ENCODE measurements at places on chromosomes 13 and 19.
A peak's percentile ranks its signal among the peaks of the same experiment; 100 is the strongest.

GRCh38 chr19:10782795-10783194, 53.2 kb downstream of the TMED1 start:
- DNase-seq = no peak

DNA sequence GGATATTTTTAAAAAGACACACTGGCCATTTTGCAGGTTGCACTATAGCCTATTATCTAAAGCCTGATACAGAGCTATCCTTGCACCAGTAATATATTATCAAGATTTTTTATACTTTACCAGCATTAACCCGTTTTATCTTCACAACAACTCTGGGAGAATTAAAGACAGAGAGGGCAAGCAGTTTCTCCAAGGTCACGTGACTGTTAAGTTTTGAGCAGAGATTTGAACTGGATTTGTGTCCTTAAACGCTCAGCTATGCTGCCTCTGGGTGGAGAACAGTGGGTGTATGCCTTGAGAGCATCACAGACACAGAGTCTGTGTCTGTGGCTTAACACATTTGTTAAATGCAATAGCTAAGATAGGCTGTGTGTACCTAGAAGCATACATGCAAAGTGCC, 147.2 kb downstream of the MYO16 start:
- no peak for DNase-seq

GRCh38 chr19:51948975-51949374, 21.7 kb downstream of the ZNF613 start:
- peak; percentile 32 for DNase-seq

GRCh38 chr19:33005440-33005839, 33.4 kb downstream of the FAAP24 start:
- no peak for DNase-seq

DNA sequence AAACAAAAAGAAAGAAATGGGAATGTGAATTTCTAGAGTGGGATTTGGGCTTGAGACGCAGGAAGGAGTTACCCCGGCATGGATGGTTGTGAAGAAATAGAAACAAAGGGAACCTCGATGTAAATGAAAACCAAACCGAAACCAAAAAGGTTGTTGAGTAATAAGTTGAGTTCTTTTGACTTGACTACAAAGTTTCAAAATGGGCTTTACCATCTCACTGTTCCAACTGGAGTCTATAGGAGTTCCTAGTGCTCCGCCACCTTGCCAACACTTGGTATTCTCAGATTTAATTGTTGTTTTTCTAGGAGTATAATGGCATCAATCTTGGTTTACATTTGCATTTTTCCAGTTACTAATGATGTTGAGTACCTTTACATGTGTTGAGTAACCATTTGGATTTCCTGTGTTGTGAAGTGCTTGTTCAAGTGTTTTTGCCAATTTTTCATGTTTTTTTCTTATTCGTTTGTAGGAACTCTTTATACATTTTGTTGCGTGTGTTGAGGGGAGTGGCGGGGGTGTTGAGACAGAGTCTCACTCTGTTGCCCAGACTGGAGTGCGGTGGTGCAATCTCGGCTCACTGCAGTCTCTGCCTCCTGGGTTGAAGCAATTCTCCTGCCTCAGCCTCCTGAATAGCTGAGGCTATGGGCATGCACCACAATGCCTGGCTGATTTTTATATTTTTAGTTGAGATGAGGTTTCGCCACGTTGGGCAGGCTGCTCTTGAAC, 9.2 kb downstream of the UBE2S start:
- no peak for DNase-seq

GRCh38 chr19:16611121-16611520, 16.9 kb downstream of the MED26 start:
- DNase-seq = no peak

GRCh38 chr19:21602082-21602658, 96.8 kb downstream of the ZNF429 start:
- DNase-seq = no peak

GRCh38 chr19:39341129-39341718, 997 bp upstream of the SAMD4B start:
- no peak for DNase-seq

DNA sequence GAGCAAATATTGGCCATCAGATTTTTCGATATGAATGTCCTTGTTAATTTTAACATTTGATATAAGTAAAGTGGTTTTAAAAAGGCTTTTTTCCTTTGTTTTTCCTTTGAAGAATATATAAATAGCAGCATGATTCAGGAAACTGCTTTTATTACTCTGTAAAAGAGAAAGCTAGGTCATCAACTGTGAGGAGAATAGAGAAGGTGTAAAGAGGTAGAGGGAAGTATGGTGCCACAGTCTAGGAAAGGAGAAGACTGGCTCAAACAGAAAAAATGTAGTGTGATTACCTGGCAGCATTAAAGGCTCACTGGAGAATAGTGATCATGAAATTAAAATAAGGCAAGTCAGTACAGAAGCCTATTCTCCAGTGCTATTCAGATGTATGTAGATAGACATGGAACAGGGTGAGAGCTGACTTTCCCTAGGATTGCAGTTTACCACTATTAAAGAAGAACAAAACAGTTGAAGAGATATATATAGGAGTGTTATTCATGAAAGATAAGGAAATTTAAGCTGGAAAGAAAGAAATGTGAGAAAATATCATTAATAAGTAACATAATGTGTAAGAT, 1115.9 kb upstream of the PCDH9 start:
- no peak for DNase-seq

DNA sequence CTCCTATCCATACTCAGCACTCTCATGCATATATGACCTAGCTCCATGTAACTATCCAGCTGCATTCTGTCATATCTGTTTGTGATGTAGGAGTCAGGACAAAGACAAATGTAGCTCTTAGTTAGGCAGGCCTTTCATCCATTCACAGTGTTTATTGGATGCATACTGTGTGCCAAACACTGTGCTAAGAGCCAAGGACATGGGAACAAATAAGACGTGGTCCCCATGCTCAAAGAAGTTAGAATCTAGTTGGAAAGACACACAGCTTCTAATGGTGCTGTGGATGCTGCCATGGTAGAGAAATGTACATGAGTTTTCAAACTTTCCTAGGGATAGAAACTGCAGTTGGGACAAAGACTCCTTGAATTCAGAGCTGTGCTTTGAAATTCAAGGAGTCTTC, 31.7 kb upstream of the IL17D start:
- no peak for DNase-seq

- no peak for DNase-seq
Observed at GRCh38 chr13:44224450-44225149, 149.0 kb upstream of the SERP2 start.

DNA sequence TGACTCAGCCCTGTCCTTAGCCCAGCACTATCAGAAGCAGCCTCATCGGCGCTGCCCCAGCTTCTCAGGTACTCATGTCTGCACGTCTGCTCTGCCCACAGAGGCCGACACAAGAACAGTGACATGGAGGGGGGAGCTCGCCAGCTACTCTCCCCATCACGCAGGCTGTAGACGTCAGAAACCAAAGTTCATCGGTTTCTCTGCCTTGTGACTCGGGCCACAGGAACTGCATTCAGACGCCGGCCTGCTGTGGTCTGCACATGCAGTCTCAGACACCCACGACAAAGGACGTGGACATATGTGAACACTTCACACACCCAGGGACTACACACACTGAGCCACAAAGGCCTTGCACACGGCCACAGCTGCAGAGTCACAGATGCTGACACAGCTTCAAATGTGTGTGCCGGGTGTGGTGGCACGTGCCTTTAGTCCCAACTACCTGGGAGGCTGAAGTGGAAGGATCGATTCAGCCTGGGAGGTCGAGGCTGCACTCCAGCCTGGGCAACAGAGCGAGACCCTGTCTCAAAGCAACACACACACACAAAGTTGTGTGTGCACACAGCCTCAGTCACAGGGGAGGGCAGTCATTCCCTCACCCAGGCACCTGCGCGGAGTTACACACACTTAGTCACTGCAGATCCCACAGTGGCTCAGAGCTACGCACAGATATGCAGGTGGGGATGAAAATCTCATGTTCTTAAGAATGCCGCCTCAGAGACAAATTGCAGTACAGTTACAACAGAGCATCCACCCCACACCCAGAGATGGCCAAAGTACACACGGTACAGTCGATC, 4.9 kb upstream of the ZFP36 start:
- peak; percentile 83 for DNase-seq

- peak; percentile 60 for DNase-seq
Observed at GRCh38 chr13:44437356-44438233, 64.0 kb downstream of the SERP2 start.

DNA sequence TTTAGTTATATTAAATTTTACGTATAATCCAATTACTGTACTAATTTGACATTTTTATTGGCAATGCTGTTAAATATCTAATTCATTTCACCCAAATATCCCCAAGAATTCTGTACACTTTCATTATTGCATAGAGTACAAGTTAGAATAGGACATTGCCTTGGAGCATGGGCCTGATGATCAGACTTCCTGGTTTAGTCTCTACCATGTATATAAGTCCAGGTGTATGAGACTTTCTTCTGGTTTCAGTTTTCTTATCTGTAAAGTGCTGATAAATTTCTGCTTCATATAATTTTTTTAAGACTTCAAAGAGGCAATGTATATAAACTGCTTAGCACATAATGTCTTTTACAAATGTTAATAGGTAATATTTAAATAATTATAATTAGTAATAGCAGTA, 179.4 kb downstream of the KLF12 start:
- DNase-seq = no peak

GRCh38 chr13:40270726-40271125, 395.7 kb downstream of the FOXO1 start:
- no peak for DNase-seq

GRCh38 chr19:36140304-36141038, 605 bp downstream of the CAPNS1 start:
- DNase-seq = peak; percentile 64

GRCh38 chr13:111242585-111242984, 77.9 kb upstream of the TEX29 start:
- DNase-seq = no peak

GRCh38 chr19:14540741-14541525, 11.5 kb downstream of the TECR start:
- DNase-seq = no peak

- DNase-seq = peak; percentile 56
Observed at GRCh38 chr19:47699360-47699917, 13.8 kb upstream of the EHD2 start.

DNA sequence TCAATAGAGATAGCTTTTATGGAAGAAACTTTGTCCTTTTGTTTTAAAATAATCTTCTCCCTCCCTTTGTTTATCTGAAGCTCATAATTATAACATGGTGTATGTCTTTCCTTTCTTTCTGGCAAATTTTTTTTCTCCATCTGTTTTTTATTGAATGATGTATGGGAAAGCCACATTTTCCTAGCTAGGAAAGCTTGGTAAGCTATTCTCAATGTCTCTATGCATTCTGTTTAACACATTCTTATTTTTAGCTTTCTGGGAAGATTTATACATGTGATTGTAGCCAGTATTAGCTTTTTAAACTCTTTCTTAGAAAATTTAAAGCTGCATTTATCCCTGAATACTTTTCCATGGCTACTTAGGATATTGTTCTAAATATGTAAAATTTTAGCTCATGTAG, 124.9 kb upstream of the CSNK1A1L start:
- no peak for DNase-seq

- DNase-seq = peak; percentile 24
Observed at GRCh38 chr19:1000095-1000494, at the start of gene GRIN3B. TSS of gene GRIN3B (plus strand) at chr19:1000419. CDS start at chr19:1000438, 19 bp downstream.

DNA sequence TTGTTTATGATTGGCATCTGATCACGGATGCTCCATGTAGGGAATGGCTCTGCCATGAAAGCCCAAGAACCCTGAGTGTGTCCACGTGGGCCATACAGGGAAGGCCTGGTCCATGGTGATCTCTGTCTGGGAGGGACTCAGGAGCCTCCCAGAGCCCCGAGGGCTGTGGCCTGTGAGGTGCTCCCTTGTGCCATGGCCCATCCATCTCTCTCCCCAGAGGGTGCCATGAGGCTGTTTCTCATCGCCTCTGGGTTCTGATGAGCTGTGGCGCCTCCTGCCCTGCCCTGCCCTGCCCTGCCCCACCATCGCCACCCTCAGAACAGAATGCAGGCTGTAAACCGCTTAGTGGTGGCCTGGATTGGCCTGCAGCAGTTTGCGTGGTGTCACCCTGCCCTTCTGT, 83.1 kb downstream of the ATP11A start:
- DNase-seq = no peak

GRCh38 chr13:73943137-73943964, 190.9 kb downstream of the KLF12 start:
- no peak for DNase-seq

DNA sequence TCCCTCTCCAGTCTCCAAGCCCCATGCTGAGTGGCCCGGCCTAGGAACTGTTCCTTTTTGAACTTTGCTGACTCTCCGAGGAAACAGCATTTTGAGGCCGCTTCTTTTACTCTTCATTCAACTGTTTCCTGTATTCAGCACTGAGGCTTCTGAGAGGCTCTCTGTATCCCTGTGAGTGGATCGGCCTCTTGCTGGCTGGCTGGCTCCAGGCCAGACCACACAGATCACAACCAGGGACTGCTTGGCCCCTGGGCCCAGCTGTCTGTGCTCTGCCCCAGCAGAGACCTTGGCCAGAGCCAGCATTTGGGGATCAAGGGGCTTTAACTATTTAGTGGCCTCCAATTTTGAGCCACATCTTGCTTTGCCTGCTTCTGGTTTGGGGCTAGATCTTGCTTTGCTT, 75.6 kb upstream of the KL start:
- DNase-seq = peak; percentile 84

Measured in choroid plexus epithelial cell (primary cell).